ENCODE measurements at places on chromosomes 3 and 15. TPM values are rescaled to one million over a fixed set of nuclear protein-coding genes. Genes with fewer than 3 reads are reported as not detected.

The LDHAL6B gene
- total RNA-seq = not detected

The DHX36 gene
- total RNA-seq = 87.3 TPM

The EFCAB12 gene
- total RNA-seq = 0.14 TPM

The SLC22A14 gene
- 0.14 TPM for total RNA-seq

The TMEM108 gene
- total RNA-seq = not detected

The DVL3 gene
- total RNA-seq = 83.9 TPM

The ZNF501 gene
- total RNA-seq = 3.2 TPM

The AP3B2 gene
- 0.82 TPM for total RNA-seq

The SLC9C1 gene
- 0.23 TPM for total RNA-seq

GRCh38 chr3:126402666-126403302 is 8.1 kb downstream of the CFAP100 start:
- H3K4me1 ChIP-seq = no peaks in the 10 kb centered on the region
- no peak overlapping the region for H3K4me3 ChIP-seq
- no peak for DNase-seq

DNA sequence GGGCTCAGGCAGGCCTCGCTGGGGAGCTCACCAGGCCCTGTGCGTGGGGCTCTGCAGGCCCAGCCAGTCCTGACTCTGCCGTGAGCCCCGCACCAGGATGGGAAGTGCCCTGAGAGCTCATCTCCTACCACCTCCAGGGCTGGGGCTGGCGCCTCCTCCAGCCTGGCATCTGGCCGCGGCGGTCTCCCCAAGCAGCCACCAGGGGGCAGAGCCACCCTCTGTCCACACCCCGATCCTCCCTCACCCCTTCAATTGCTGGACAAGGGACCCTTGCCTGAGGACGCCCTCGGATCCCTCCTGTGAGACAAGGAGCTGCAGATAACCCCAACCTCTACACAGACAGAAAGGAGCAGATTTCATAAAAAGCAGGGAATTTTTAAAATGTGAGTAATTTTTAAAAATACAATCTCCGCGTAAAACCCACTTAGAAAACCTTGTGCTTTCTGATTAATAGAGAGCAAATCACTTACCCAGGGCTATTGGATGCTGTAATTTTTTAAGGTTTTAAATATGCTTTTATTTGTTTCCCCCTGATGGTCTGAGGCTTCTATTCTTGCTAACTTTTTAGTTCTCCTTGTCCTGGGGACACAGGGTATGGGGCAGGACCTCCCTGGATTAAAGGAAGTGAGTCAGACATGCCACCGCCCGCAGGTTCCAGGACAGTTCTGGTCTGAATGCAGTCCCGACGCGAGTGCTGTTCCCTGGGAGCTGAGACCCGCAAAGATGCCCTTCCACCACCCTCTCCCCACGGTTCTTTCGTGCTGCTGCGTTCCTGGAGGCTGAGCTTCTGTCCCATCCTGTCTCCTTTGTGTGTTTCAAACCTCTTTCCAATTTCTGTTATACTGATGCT is 52.3 kb upstream of the CHRNA7 start:
- H3K4me3 ChIP-seq = no peak overlapping the region
- H3K4me1 ChIP-seq = no peaks in the 10 kb centered on the region
- no peak overlapping the region for H3K27ac ChIP-seq
- no peaks in the 10 kb centered on the region for H3K36me3 ChIP-seq
- H3K27me3 ChIP-seq = no peaks in the 10 kb centered on the region
- peak; percentile 78 for DNase-seq

- no peak overlapping the region for H3K27ac ChIP-seq
- H3K4me1 ChIP-seq = no peaks in the 10 kb centered on the region
- H3K36me3 ChIP-seq = no peaks in the 10 kb centered on the region
Measured at GRCh38 chr3:153289334-153289808, 127.3 kb downstream of the RAP2B start.

DNA sequence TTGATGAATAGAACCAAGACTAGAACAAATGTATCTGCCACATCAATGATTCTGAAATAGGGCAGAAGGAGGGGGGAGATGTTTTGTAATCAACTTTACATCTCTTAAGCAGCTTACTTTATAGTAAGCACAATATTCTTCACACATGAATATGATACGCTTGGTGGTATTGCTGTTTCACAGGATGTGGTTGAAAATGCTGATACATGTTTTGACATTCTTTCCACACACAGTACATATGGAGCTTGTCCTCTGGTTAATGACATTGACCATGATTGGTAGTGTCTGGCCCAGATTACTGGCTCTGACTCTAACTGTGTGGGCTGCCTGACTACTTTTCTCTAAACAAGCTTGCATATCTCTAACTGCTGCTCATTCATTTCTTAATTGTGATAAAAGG is 168.9 kb downstream of the KLHL25 start:
- H3K4me1 ChIP-seq = peaks cover 7% of the 10 kb centered on the region
- no peak overlapping the region for H3K27ac ChIP-seq
- H3K27me3 ChIP-seq = no peaks in the 10 kb centered on the region
- no peak overlapping the region for H3K4me3 ChIP-seq
- no peak for DNase-seq

- H3K4me3 ChIP-seq = no peak overlapping the region
- no peaks in the 10 kb centered on the region for H3K4me1 ChIP-seq
- H3K27ac ChIP-seq = no peak overlapping the region
- no peaks in the 10 kb centered on the region for H3K36me3 ChIP-seq
Measured at GRCh38 chr3:175585898-175586297, 726.8 kb downstream of the NAALADL2 start.

DNA sequence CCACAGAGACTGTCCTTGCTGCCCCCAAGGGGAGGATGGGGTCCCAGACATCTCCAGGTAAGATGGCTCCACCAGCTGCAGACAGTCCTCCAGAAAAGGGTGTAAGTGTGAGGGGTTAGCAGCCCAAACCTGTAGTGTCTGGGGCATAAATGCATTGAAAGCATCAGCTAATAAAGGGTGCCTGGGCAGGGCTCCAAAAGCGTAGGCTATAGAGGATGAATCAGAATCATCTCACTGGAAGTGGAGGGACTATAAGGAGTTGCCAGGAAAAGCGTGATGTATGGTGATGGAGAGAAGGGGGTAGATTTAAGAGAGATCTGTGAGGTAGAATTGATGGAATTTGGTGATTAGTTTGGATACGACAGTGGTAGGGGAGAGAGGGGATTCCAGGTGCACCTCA is 79.9 kb upstream of the ONECUT1 start:
- H3K36me3 ChIP-seq = no peaks in the 10 kb centered on the region
- no peaks in the 10 kb centered on the region for H3K27me3 ChIP-seq
- DNase-seq = no peak
- no peak overlapping the region for H3K27ac ChIP-seq
- H3K4me1 ChIP-seq = no peaks in the 10 kb centered on the region

GRCh38 chr3:173398111-173398479 is 551 bp downstream of the NLGN1 start:
- DNase-seq = no peak
- H3K4me1 ChIP-seq = peaks cover 7% of the 10 kb centered on the region
- H3K27me3 ChIP-seq = peaks cover 2% of the 10 kb centered on the region
- no peaks in the 10 kb centered on the region for H3K36me3 ChIP-seq

- peak within 1 kb of the TSS; percentile 81 for H3K4me3 ChIP-seq
- H3K27me3 ChIP-seq = no peaks in the 10 kb centered on the region
- H3K4me1 ChIP-seq = no peaks in the 10 kb centered on the region
- H3K27ac ChIP-seq = peak within 1 kb of the TSS; percentile 76
- H3K36me3 ChIP-seq = no peaks in the 10 kb centered on the region
Measured at GRCh38 chr3:146250449-146251382, at the start of gene PLSCR4. Gene PLSCR4, minus strand, starts transcription at chr3:146251105. Its CDS starts 29,034 bp downstream, at chr3:146222071.

GRCh38 chr15:95715906-95716656 is 614.4 kb upstream of the NR2F2 start:
- no peak overlapping the region for H3K4me3 ChIP-seq
- no peaks in the 10 kb centered on the region for H3K36me3 ChIP-seq
- H3K4me1 ChIP-seq = no peaks in the 10 kb centered on the region

DNA sequence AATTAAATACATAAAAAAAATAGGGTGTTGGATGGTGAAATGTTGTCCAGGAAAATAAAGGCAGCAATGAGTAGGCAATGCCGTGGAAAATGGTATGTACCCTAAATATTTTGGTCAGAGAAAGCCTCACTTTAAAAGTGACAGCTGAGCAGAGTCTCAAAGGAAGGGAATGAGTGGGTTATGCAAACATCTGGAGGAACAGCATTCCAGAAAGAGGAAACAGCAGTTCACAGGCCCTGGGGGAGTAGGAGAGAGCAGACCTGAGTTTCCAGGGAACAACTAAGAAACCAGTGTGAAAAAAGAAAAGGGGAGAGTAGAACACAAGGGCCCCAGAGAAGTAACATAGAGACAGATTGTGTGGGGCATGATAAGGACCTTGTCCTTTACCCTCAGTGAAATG is 230.0 kb upstream of the CNTN3 start:
- no peaks in the 10 kb centered on the region for H3K27me3 ChIP-seq
- no peak for DNase-seq
- H3K4me3 ChIP-seq = no peak overlapping the region
- H3K4me1 ChIP-seq = no peaks in the 10 kb centered on the region

DNA sequence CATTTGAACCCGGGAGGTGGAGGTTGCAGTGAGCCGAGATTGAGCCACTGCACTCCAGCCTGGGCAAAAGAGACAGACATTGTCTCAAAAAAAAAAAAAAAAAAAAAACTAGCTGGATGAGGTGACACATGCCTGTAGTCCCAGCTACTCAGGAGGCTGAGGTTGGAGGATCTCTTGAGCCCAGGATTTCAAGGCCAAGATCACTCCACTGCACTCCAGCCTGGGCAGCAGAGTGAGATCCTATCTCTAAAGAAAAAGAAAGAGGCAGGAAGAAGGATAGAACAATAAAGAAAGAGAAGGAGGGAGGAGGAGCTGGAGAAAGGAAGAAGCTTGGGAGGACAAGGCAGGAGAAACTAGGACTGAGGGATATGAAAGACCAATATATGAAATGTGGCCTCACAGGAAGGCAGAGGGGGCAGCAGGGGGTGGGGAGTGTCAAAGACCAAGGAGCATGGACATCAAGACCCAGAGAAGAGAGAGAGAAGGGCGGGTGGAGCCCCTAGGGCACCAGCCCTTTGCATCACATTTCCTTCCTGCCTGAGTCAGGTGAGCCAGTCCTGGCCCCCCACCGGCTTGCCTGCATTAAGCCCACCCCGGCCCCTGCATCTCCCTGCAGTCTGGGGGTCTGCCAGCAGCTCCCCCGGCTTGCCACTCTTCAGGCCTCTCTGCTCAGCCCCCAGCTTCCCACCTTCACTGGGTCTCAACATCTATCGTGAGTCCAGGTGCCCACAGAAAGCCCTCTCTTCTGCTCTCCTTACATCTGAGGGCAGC is 11.5 kb downstream of the IGDCC3 start:
- H3K4me3 ChIP-seq = no peak overlapping the region
- no peak for DNase-seq
- H3K4me1 ChIP-seq = peaks cover 58% of the 10 kb centered on the region
- no peaks in the 10 kb centered on the region for H3K27me3 ChIP-seq

DNA sequence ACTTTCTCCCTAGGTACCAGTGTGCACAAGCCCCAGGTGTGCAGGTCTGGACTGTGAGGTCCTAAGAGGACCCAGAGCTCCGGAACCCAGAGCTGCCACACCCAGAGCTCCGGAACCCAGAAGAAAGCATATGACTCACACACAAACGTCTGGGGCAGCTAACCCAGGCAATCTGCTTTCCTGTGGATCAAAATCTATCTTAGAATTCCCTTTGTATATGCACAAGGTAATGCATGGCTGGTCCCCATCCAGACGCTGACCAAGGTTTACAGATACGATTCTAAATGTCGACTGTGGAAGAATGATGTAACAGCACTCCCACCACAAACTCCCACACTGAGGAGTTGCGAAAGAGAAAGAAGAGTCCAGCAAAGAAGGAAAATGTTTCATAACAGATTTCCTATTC is 15.7 kb downstream of the KCNMB2 start:
- no peak overlapping the region for H3K4me3 ChIP-seq
- no peak overlapping the region for H3K27ac ChIP-seq
- no peak for DNase-seq
- no peaks in the 10 kb centered on the region for H3K4me1 ChIP-seq
- H3K27me3 ChIP-seq = no peaks in the 10 kb centered on the region

GRCh38 chr15:46177219-46177618 is 542.4 kb downstream of the SQOR start:
- no peak overlapping the region for H3K27ac ChIP-seq
- no peaks in the 10 kb centered on the region for H3K27me3 ChIP-seq
- DNase-seq = no peak
- no peaks in the 10 kb centered on the region for H3K4me1 ChIP-seq
